Right renal pelvis (tissue), 4 donors: ENCODE measurements at places on chromosomes 5 and 9.

- DNase-seq = no peak
Measured at GRCh38 chr5:116320486-116320885, 235.7 kb downstream of the COMMD10 start.

DNA sequence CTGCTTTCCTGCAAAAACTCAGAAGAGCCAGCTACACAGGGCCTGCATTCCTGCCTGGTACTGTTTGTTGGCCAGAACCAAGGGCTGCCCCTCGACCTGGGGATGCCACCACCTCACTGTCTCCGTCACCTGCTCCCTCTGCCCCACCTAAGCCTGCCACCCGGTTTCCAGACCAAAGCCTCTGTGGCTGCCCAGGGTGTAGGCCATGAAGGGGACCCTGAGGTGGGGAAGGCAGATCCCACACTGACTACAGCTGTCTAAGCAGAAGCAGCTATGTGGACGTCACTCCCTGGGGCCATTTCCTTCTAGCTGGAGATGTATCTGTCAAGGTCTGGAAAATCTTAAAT, 35.8 kb downstream of the RASGEF1C start:
- DNase-seq = no peak

DNA sequence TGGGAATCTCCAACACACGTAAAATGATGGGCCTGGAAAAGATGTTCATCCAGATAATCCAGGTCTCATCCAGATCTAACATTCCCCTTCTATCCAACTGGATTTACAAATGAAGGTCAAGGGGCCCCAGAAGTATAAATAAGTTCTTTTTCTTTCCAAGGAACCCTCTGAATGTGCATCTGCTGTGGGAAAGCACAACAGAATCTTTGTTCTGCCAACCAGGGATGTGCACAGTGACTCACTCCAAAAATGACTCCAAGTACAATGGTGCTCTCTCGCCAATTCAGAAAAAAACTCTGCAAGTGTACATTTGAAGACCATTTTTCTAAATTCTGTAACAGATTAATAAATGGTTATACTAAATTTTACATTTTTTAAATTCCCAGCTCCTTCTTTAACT, 12.4 kb downstream of the RAPGEF6 start:
- no peak for DNase-seq

DNA sequence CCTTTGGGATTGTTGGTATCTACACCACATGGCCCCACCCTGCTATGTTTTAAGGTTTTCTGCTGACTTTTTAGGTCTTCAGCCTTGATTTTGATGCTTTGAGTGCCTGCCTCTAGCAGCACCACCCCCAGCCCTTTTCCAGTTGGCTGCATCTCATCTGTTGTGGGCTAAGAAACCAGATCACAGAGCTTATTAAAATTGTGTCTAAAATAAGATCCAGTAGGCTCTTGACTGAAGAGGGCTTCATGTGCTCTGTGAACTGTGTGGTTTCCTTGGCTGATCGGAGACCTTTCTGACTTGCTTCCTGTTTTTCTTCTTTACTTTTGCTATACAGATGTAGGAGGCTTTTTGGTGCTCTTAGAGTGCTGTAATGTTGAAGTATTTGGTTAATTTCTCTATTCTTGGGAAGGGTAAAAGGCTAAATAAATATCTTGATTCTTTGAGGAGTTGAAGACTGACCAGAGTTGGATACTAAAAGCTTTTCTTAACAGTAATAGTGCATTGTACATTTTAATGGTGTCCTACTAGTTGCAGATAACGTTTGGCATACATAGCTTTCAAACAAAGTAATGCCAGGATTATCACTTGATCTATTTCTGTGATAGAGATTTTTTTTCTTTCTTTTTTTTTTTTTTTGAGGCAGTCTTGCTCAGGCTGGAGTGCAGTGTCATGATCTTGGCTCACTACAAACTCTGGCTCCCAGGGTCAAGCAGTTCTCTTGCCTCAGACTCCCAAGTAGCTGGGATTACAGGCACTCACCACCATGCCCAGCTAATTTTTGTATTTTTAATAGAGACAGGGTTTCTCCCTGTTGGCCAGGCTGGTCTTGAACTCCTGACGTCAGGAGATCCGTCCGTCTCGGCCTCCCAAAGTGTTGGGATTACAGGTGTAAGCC, 4.5 kb downstream of the UBE2D2 start:
- no peak for DNase-seq

- no peak for DNase-seq
Measured at GRCh38 chr5:119353686-119354366, 2.0 kb upstream of the TNFAIP8 start.

GRCh38 chr5:107056278-107056677, 614.5 kb downstream of the EFNA5 start:
- DNase-seq = no peak

GRCh38 chr5:67249590-67249895, 52.9 kb upstream of the CD180 start:
- no peak for DNase-seq

DNA sequence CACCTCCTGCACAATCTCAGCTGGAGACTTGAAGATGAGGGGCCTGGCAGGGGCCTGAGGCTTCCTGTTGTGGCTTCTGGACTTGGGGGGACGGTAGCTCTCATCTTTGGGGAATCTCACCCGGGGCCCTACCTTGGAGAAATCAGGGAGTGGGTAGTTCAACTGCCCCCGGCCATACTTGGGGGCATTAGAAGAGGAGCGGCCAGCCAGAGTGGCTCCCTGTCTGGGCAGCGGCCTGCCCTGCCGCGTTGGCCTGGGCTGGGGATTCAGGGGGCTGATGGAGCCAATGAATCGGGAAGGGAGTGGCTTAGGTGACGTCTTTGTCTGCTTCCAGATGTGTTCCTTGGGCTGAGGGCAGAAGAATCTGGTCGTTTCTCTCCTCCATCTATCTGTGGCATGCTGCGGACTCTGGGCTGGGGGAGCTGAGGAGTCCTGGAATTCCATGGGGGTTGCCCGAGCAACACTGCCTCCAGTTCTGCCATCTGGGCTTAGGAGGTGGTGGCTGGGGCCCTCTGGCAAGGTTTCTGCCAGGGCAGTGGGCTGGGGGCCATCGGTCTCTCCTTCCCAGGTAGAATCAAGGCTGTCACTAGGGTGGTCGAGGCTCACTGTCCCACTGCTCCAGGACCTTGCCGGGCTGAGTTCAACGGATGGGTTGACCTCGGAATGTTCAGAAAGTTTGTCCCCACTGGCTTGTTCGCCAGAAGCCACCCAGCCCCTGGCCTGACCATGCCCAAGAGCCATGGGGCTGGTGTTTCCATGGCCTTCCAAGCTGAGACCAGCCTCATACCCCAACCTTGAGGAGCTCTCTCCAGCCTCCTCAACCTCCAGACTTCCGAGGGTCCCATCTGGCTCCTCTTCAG, 11.0 kb downstream of the AKNA start:
- DNase-seq = no peak

DNA sequence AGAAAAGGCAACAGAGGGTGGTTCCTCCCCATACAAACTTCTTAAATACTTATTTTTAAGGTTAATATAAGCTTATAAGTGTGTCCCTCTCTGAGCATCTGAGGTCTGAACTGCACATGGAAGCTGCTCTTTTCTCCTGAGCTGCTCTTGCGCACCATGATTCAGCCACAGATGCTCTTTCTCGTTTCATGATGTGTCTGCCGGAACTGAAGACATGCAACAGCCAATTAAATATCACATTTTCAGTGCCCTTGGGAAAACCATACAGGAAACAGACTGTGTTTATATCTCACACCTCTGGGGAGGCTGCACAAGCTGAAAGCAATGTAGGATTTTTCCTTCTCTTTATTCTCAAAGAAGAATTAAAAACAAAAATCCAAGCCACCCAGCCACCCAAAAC, 96.8 kb upstream of the NREP start:
- DNase-seq = no peak

GRCh38 chr9:131407717-131408195, 13.9 kb downstream of the PRRC2B start:
- DNase-seq = no peak

DNA sequence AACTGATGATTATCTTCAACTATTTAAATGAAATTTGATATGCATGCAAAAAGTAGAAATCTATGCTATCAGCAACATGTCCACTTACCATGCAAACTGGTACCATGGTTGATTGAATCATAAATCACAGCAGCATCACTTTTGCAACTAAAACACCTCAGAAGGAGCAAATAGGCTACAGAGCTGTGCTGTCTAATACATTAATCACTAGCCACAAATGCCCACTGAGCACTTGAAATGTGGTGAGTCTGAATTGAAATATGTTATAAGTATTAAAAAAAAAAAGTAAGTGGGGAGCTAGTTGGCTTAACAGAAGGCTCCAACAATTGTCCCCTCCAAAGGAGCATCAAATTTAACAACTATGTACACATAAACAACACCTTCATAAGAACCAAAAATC, 112.5 kb downstream of the FAM114A2 start:
- DNase-seq = no peak

GRCh38 chr5:54794135-54794975, 191.0 kb downstream of the ESM1 start:
- DNase-seq = no peak

DNA sequence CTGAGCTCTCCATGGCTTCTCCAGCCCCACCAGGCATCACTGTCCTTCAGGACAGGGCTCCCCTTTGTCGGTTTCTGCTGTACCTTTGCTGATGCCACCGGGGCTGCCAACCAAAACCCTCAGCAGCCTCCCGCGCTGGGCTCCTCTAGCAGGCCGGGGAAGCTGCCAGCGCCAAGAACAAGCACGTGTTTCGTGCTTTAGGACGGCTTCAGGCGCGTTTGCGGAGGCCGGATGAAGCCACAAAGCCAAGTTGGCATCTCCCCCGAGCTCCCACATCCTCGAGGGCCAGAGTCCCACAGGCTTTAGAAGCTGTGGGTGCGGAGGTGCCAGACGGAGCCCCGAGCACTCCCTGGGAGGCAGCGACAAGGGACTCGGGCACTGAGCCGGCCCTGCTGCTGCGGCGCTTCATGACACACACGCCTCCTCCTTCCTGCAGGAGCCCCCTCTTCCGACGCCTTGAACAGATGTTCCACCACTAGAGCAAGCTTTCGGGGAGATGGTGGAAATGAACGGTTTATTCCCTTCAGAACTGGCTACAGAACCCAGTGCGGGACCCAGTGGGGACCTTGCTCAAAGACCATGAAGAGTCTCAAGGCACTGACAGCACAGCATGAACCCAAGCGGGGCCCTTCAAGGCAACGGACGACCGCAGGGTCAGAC, 36.7 kb downstream of the SARDH start:
- no peak for DNase-seq

DNA sequence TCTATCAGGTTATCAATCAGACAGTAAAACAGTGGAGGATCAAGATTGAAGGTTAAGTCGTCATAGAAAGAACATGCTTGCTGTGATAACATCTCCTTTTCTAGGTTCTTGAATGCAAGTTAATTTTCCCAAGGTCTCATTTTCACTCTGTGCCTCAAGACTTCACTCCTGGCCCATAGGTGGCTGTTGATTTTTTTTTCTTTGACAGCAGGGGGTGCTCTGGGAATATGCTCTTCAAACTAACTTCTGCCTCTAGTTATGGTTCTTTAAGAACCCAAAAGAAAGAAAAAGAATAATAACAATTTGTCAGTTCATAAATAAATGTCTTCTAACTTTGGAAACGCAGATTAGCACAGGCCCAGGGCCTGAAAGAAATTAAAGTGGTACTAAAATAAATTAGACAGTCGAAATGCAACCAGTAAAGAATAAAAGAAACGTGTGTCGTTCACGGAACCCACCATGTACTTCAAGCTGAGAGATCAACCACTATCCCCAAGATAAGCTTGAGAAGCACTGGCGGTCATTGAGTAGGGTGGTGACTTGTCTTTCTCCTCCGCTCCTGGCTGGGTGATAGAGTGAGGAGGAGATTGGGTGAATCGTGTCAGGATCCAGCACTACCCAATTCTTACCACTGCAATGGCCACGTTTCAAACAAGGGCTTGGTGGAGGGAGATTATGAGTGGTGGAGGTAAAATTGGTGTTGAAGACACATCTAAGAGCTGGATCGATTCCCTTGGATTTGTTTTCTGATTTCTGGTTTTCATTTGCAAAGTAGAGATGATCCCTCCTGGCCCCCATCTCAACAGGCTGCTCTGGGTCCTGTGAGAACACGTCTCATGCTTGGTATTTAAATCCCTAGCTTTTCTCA, 93.4 kb upstream of the IRX4 start:
- DNase-seq = no peak
